ENCODE measurements at places on chromosomes 1 and 21.

DNA sequence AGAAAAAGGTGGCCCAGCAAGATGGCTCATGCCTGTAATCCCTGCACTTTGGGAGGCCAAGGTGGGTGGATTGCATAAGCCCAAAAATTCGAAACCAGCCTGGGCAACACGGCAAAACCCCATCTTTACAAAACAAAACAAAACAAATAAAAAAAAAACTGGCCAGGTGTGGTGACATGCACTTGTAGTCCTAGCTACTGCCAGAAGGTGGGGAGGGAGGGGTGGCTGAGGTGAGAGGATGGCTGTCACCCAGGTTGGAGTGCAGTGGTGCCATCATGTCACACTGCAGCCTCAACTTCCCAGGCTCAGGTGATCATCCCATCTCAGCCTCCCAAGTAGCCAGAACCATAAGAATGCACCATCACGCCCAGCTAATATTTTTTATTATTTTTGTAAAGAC lies 22.8 kb downstream of the RERE start:
- no peak for DNase-seq

GRCh38 chr21:42593007-42593814 lies 60.2 kb upstream of the PDE9A start:
- DNase-seq, result peak; percentile 27

DNA sequence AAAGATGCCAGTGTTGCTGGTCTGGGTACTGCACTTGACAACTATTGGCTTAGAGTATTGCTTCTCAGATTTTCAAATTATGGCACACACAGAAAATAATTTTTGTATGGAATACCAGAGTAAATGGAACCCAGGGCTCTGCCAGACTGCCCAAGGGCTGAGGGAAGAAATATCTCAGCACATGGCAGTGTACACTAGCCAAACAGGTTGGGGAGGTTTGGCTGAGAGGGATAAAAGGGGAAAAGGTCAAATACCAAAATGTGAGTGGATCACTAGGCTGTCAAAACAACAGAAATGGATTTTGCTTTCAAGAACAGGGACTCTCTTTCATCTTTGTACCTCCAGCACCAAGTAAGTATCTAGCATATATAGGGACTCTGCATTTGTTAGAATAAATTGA lies 3.0 kb upstream of the RGS8 start:
- no peak for DNase-seq

DNA sequence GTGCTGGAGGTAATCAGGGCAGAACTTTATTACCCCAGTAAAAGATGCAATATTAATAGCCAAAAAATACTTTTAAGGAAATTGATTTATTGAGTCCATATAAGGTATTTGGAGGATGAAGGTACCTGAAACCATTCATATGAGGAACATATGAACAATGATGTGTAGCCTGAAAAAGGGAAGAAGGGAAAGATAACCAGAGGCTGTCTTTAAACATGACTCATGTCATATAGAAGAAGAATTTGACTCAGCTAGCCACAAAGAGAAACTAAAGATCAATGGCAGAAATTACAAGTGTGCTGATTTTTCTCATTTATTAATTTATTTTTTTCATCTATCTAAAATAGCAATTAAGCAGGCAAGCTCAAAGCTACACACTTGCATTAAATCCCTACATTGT lies 136.2 kb upstream of the DUSP10 start:
- no peak for DNase-seq

GRCh38 chr1:41359211-41360073 lies 1.8 kb upstream of the FOXO6 start:
- peak; percentile 57 for DNase-seq

GRCh38 chr1:230809256-230809990 lies 58.9 kb downstream of the C1orf198 start:
- no peak for DNase-seq

Data from EL (cell line).